ENCODE measurements at places on chromosomes 2 and 18. TPM values are rescaled to one million over a fixed set of nuclear protein-coding genes. Genes with fewer than 3 reads are reported as not detected.

The SIGLEC15 gene
- not detected for total RNA-seq

GRCh38 chr2:189763908-189764661 is 1.5 kb upstream of the OSGEPL1 start:
- DNase-seq = no peak
- no peak overlapping the region for H3K27ac ChIP-seq
- H3K36me3 ChIP-seq = no peaks in the 10 kb centered on the region
- H3K4me3 ChIP-seq = no peak overlapping the region

The ANKRD30B gene
- total RNA-seq = not detected

- H3K4me1 ChIP-seq = no peaks in the 10 kb centered on the region
- H3K27ac ChIP-seq = no peak overlapping the region
- no peak for DNase-seq
- no peak overlapping the region for H3K4me3 ChIP-seq
- no peaks in the 10 kb centered on the region for H3K27me3 ChIP-seq
These were observed 1377.6 kb upstream of the PIK3C3 start for GRCh38 chr18:40577239-40577980.

DNA sequence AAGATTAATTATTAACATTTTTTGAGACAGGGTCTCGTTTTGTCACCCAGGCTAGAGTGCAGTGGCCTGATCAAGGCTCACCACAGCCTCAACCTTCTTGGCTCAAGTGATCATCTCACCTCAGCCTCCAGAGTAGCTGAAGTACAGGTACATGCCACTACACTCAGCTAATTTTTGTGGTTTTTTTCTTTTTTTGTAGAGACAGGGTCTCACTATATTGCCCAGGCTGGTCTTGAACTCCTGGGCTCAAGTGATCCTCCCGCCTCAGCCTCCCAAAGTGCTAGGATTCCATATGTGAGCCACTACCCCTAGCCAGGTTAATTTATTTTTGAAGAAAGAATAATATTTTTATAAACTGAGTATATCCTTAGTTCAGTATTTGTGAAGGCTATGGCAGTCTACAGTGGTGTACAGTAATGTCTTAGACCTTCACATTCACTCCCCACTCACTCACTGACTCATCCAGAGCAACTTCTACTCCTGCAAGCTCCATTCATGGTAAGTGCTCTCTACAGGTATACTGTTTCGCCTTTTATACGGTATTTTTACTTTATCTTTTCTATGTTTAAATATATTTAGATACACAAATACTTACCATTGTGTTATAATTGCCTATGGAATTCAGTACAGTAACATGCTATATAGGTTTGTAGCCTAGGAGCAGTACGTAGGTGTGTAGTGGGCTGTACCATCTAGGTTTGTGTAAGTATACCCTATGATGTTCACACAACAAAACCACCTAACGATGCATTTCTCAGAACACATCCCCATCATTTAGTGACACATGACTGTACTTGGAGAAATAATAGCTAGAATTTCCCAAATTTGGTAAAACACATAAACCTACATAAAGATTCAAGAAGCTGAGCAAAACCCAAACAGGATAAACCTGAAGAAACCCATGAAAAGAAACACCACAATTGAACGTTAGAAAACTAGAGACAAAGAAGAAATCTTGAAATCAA is 38.6 kb downstream of the MGAT4A start:
- no peak overlapping the region for H3K27ac ChIP-seq
- no peaks in the 10 kb centered on the region for H3K4me1 ChIP-seq
- H3K27me3 ChIP-seq = no peaks in the 10 kb centered on the region

- no peaks in the 10 kb centered on the region for H3K27me3 ChIP-seq
- H3K4me3 ChIP-seq = no peak overlapping the region
- no peak for DNase-seq
These were observed 39.6 kb upstream of the NEMP2 start for GRCh38 chr2:190574169-190574568.

The TBR1 gene
- total RNA-seq = not detected

DNA sequence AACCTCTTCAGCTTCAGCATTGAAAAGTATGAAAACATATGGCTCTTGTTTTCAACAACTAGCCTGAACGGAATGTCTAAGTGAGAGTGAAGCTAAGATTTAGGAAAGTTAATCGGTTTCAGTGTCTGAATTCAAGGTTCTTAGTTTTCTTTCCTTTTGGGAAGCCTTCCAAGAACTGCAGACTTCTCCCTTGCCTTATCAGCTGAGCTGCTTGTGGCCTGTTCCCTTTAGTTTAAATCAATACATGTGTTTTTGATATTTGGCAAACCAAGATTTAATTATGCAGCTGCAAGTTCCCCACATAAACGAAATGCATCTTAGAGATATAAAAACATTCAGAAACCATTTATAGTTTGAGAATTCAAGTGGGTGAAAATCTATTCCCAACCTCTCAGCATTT is 274.3 kb upstream of the NRP2 start:
- no peak for DNase-seq
- no peaks in the 10 kb centered on the region for H3K4me1 ChIP-seq
- H3K4me3 ChIP-seq = no peak overlapping the region
- no peak overlapping the region for H3K27ac ChIP-seq

- H3K36me3 ChIP-seq = no peaks in the 10 kb centered on the region
- DNase-seq = no peak
- no peaks in the 10 kb centered on the region for H3K27me3 ChIP-seq
- H3K4me3 ChIP-seq = no peak overlapping the region
These were observed 16.6 kb downstream of the MALT1 start for GRCh38 chr18:58687871-58688308.

The WDR35 gene
- 24.1 TPM for total RNA-seq

The PROM2 gene
- total RNA-seq = 3.7 TPM

DNA sequence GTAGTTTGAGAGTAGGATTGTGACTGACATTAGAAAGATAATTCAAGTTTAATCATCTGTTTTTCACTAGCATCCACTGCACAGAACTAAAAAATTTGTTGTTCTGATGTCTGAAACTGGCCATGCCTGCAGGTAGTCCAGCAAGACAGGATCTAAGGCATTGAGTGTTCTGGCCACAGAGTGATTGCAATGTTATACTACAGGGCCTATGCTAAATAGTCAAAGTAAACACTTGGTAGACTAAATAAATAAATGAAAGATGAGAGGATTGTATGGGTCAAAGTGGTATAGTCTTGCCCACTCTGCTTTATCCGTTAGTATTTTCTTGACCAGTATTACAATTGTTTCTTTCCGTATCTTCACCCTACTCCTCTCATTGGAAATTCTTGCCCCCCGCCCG is 27.6 kb upstream of the FANCL start:
- H3K27ac ChIP-seq = no peak overlapping the region
- DNase-seq = no peak
- no peak overlapping the region for H3K4me3 ChIP-seq

The CACNB4 gene
- 1.2 TPM for total RNA-seq

Measured in uterus (tissue), 4 donors.